ENCODE measurements at places on chromosomes 11 and 22. TPM values are rescaled to one million over a fixed set of nuclear protein-coding genes. Genes with fewer than 3 reads are reported as not detected.
A peak's percentile ranks its signal among the peaks of the same experiment; 100 is the strongest.

- peak; percentile 11 for DNase-seq
Observed at GRCh38 chr22:38973289-38974169, 8.6 kb upstream of the APOBEC3B start.

DNA sequence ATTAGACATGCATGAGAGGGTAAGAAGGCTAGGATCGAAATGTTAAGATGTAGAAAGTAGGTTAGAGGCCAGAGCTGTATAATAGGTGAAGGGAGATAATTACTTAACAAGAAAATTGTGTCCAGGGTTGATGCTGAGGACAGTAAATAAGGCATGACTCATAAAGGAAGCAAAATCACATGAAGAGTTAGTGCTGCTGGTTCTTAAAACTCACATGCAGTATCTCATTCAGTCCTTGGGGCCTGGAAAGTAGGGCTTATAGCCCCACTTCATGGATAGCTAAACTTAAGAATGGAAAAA is 130.2 kb downstream of the NCAM1 start:
- no peak for DNase-seq

GRCh38 chr11:35318309-35318708 is 101.0 kb downstream of the SLC1A2 start:
- DNase-seq, result no peak

- no peak for DNase-seq
Observed at GRCh38 chr11:113724778-113725177, 18.7 kb upstream of the TMPRSS5 start.

GRCh38 chr11:123434911-123435310 is 4.8 kb downstream of the GRAMD1B start:
- DNase-seq, result no peak

DNA sequence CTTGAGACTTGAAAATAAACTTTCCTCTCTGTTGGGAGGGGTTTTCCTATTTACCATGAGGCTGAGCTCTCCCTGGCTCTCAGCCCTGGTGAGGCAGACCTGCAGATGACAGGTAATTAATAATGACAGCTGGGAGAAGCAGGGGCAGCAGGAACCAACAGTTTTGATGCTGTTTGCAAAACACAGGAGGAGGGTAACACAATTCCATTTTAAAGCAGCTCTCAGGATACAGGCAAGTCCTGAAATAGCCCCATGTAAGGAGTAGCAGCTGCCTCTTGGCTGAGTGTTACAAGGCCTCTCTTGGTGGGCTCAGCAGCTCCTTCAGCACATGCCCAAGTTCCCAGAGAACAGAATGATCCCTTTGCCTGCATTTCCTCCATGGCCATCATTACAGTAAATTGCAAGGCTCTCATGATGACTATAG is 13.3 kb downstream of the PARVA start:
- no peak for DNase-seq

- DNase-seq, result peak; percentile 97
Observed at GRCh38 chr11:62539238-62539925, 7.2 kb downstream of the AHNAK start.

GRCh38 chr22:48483764-48484528 is 1343.7 kb downstream of the BRD1 start:
- DNase-seq, result no peak

GRCh38 chr11:113458189-113458588 is 17.0 kb downstream of the DRD2 start:
- no peak for DNase-seq

GRCh38 chr22:32202539-32203180 is 2.2 kb downstream of the RFPL2 start:
- DNase-seq, result peak; percentile 49

- DNase-seq, result no peak
Observed at GRCh38 chr22:19871023-19871844, 16.6 kb upstream of the GNB1L start.

DNA sequence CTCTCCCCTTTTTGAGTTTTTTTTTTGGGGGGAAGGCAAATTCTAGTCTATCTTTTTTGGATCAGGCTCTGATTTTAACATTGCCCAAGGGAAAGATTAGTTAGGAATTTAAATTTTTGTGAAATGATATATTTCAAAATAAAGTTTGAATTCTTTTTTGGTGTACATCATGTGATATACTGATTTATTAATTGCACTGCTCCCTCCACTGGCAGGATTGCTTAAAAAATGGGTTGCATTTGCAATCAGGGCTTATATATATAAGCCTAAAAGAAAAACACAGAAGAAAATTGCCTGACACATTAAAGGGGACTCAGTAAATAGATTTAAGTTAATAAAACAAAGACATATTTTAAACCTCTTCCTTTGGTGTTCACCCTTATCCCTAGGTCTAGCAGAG is 1.2 kb downstream of the DYNC2H1 start:
- no peak for DNase-seq

GRCh38 chr11:109864834-109865547 is 228.2 kb upstream of the ZC3H12C start:
- DNase-seq, result no peak

DNA sequence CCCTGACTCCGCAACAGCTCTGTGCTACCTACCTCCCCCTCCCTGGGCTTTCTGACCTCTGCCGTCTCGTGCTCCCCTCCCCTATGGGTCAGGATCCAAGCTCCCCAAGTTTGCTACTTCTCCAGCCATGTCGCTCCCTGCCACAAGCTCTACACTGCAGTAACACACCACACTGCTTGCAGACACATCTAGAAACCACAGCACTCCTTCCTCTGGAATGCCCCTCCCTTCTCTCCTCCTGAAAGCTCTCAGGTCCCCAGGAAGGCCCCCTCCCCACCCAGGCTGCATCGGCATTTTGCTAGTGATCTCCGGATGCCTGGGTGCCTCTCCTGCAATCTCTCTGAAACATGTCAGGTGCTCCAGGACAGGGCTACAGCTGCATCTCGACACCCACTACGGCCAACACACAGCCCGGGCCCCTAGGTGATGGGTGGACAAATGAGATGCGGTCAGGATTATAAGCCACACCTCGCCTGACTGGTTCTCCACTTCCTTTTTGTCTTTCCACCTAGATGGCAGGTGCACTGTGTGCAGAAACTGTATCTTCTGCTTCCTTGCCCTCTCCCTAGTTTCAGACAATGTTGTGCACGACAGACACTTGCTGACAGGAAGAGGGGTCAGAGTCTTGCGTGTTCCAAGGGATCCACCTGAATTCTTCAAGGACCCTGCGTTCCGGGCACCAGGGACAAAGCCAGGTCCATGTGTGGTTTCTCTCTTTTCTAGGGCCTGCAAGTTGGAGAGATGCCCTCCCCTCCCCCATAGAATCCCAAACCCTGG is 22.9 kb downstream of the RPUSD4 start:
- DNase-seq, result no peak

DNA sequence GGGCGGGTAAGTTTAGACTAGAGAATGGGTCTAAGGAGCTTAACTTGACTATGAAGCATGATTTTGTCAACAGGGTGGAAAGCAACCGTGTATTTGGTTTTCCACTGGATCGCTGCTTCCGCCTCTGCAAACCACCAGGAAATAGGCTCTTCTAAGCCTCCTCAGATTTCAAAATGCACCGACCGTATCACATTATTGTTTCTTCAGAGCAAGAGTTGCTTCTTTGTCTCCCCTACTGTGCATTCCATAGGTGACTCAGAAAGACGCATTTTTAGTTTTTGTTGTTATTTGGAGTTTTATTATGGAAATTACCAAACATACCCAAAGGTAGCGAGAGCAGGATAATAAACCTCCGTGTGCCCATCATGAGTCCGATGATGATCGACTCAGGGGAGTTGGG is 64.3 kb upstream of the RASD2 start:
- DNase-seq, result no peak

DNA sequence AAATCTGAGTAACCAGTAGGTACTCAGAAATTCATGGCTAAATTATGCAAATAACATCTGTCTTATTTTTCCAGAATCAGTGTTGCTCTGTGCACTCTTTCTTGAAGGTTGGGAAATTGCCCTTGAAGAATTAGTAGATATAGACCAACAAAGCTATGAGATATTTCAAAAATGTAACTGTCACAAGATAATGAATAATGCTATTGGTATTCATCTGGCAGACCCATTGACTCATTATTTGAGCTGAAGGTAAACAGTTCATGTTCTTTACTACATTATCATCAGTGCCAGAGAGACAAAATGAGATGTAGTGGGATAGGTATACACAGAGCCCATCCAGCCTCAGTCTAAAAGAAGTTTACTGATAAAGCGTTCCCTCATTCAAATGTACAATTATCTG is 274.7 kb downstream of the CASP12 start:
- no peak for DNase-seq

GRCh38 chr11:59746111-59746510 is 9.1 kb upstream of the STX3 start:
- DNase-seq, result no peak

DNA sequence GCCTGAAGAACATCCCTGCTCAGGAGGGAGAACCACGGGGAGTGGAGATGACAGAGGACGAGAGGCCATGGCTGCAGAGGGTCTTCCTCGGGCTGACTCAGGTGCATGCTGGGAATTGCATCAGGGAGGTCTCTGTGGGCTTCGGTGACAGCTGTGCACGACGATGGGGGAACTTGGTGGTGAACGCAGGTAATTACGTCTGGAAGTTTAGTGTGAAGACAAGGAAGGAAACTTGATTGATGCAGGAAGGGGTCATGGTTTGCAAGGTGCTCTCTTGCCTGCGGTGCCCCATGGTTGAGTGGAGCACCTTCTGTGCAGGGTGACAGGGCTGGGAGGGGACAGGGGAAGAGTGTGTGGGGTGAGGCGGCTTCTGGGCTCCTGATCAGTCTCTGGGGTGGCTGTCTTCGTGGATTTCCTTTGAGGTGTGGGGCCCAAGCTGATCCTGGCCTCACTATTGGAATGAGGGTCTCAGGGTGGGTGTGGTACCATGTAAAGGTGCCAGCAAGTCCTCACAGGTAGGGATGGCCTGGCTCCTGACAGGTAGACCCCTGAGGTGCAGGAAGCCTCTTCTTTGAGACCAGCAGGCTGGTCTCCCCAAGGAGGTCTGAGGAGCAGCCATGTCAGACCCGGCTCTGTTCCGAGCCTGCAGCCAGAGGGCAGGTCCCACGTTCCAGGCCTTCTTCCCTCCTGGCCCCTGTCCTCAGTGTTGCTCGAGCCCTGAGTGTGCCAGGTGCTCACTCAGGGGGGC is 1020.1 kb downstream of the TBC1D22A start:
- DNase-seq, result no peak

- DNase-seq, result peak; percentile 6
Observed at GRCh38 chr11:26916805-26917204, 77.1 kb upstream of the FIBIN start.

DNA sequence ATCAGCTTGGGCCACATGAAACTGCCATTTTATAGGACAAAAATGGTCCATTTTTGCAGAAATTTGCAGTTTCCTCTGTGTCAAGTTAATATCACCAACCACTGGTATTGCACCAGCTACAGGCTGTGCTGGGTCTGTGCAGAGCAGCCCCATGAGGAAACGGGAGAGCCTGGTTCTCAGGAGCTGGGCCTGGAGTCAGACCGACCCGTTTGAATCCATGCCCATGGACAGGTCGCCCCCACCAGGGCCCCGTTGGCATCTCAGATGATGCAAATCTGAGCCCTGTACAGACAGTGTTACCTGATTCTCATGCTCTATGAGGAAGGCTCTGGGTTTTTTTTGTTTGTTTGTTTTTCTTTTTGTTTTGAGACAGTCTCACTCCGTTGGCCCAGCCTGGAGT is 9.8 kb upstream of the SEC14L6 start:
- DNase-seq, result no peak

GRCh38 chr11:3989921-3990290 is 104.7 kb upstream of the RRM1 start:
- DNase-seq, result no peak

- DNase-seq, result no peak
Observed at GRCh38 chr11:645536-645935, 8.5 kb downstream of the DRD4 start.

DNA sequence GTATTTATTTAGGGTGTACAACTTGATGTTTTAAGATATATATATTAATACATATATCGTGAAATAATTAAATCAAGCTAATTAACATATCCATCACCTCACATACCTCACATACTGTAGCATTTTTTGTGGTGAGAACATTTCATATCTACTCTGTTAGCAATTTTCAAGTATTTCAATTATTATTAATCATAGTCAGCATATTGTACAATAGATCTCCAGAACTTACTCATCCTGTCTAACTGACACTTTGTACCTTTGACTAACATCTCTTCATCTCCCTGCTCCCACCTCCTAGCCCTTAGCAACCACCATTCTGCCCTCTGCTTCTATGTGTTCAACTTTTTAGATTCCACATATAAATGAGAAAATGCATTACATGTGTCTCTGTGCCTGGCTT is 108.4 kb downstream of the BARX2 start:
- no peak for DNase-seq

DNA sequence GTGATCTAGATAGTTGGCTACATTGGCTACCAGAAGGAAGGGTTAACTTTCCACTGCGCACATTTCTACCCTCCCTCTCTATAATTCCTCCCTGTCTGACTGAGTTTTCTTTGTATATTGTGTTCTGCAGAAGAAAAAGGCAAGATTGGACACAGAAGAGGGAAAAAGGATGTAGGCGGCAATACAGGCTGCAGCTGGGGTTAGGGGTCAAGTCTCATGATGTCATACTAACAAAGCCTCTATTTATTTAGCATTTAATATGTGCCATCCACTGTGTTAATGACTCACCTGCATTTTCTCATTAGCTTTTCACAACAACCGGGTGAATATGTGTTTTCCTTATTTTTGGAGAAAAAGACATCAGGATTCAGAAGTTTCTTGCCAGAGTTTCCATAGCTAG is 2.0 kb downstream of the FAM83F start:
- no peak for DNase-seq

Gene DGAT2
- total RNA-seq, result 10.3 TPM

Gene SLC37A2
- total RNA-seq, result 0.79 TPM

Gene CHST1
- total RNA-seq, result not detected

Gene SHANK3
- 1.3 TPM for total RNA-seq

Gene SLC6A5
- not detected for total RNA-seq

Gene MS4A12
- total RNA-seq, result not detected

Gene BARX2
- not detected for total RNA-seq

Gene FADS1
- 25.4 TPM for total RNA-seq

Gene IL17RA
- 4.0 TPM for total RNA-seq

Gene ABCG4
- total RNA-seq, result not detected
